ENCODE measurements at places on chromosomes 3 and 15.

DNA sequence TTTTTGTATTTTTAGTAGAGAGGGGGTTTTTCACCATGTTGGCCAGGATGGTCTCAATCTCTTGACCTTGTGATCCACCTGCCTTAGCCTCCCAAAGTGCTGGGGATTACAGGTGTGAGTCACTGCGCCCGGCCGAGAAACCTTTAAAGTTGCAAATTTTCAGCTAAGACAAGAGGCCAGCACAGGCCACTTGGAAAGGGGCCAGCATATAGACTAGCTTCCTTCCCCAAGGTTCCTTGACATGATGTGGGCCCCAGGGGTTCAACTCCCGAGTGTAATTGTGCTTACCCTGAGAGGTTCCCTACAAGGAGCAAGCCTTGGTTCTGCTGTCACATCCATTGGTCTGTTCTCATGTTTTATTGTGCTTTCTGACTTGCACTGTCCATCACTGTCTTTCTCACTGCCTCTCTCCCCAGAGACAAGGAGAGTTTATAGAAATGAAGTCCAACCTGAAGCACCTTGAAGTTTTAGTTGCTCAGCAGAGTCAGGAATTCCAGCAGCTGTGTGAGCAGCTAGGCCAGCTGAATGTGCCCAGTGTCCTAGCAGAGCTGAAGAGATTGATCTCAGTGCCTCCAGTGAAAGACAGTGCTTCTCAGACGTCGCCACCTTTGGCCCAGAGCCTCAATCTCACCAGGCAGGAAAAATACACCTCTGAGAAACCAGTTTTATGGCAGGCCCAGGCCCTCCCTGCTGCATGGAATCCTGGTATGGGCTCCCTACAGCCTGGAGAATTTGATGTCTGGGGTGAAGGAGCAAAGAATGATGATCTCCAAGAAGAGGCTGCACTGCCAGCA is 21.1 kb downstream of the C3orf62 start:
- DNase-seq, result no peak

GRCh38 chr3:100033903-100034471 is 80.3 kb downstream of the FILIP1L start:
- DNase-seq, result no peak

GRCh38 chr15:89848970-89849292 is 34.3 kb upstream of the ANPEP start:
- DNase-seq, result no peak

DNA sequence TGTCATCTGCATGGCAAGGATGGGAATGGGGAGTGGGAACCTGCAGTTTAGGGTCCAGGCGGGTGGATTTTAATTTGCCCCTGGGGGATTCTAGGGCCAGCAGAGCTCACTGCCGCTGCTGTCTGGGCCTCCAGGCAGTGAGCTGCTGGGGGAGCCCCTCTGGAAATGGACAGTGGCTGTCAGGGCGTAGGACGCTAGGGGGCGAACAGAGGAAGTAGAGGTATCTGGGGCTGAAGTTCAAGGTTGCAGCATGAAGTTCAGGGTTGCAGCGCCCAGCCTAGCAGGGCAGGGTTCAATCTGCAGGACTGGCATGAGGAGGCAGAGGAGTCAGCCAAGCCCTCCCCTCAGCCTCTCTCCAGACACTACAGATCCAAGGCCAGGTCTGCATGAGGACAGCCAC is 49.5 kb downstream of the APBA2 start:
- no peak for DNase-seq

- no peak for DNase-seq
These were observed 57.2 kb downstream of the EFCAB12 start for GRCh38 chr3:129371041-129371826.

DNA sequence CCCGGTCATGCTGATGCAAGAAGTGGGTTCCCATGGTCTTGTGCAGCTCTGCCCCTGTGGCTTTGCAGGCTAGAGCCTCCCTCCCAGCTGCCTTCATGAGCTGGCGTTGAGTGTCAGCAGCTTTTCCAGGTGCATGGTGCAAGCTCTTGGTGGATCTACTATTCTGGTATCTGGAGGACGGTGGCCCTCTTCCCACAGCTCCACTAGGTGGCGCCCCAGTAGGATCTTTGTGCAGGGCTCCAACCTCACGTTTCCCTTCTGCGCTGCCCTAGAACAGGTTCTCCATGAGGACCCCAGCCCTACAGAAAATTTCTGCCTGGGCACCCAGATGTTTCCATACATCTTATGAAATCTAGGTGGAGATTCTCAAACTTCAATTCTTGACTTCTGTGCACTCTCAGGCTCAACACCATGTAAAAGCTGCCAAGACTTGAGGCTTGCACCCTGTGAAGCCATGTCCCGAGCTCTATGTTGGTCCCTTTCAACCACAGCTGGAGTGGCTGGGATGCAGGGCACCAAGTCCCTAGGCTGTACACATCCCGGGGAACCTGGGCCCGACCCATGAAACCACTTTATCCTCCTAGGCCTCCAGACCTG is 238.4 kb upstream of the MDFIC2 start:
- no peak for DNase-seq

DNA sequence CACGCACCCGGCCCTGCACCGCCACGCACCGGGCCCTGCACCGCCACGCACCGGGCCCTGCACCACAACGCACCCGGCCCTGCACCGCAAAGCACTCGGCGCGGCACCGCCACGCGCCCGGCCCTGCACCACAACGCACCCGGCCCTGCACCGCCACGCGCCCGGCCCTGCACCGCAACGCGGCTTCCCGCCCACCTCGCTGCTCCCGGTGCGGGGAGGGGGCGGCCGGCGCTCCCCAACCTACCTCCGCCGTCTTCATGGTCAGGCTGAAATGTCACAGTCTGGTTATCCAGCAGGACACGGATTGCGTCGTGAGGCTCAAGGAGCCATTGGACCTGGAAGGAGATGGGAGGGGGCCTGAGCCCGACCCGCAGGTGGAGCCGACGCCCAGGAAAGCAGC is 41.8 kb downstream of the MUC20 start:
- DNase-seq, result no peak

- DNase-seq, result no peak
These were observed 24.0 kb upstream of the HGD start for GRCh38 chr3:120705884-120706582.

GRCh38 chr3:184741259-184741556 is 29.3 kb upstream of the MAGEF1 start:
- DNase-seq, result no peak

GRCh38 chr3:16468002-16468335 is 45.5 kb downstream of the RFTN1 start:
- DNase-seq, result no peak

GRCh38 chr15:54014067-54014655 is 35.9 kb downstream of the UNC13C start:
- no peak for DNase-seq

DNA sequence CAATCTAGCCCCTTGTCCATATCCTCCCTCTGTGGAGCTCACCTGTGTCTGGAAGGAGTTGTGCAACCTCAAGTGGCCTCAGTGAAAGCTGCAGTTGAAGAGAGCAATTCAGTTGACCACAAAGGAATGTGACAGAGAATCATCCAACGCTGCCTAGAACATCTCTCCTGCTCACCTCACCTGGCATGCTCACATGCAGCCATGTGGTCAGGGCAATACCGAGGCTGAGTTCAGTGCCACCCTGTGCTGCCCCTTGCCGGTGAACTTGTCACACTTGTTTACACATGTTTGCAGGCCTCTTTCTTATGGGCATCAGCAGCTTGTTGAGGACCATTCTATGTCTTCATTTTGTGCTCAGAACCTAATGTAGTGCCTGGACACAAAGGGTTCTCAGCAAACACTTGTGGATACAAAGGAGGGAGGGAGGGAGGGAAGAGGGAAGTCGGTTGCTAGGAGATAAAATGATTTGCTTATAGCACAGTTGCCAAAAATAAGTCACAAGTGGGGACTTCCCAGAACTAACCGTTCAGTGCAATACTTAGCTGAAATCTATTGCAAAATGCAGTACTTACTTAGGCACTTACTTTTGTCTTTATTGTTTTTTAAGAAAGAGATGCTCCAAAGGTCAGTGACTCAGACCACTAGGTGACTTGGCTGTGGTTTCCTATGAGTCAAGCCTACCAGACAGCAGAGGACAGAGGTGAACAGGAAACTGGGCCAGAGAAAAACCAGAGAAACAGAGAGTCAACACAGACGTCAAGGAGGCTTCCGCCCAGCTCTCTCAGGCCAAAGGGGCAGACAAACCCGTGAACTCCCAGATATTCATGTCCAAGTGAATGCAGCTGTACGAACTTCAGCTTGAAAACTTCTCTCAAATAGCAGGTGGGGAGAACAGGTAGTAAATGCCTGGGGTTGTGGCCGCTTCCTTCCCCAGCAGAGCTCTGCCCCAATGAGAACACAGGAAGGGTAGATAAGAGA is 227.8 kb upstream of the CTNNB1 start:
- peak; percentile 0 for DNase-seq

- DNase-seq, result no peak
These were observed 687.2 kb downstream of the TBL1XR1 start for GRCh38 chr3:176510097-176510496.

DNA sequence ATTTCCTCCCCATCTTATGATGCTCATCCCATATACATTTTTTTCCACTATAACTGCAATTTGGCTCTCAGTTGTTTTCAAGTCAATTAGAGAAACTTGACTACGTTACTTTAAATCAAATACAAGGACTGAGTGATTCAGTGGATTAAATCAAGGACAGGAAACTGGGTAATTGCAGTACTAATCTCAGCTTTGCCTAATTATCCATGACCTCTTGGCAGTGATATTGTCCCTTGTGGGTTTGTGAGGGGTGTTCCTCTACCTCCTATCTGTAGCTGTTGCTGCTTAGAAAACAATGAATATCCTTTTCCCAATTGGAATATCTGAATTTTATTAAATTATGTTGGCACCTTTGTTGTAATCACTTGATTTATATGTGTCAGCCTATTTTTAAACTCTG is 79.4 kb downstream of the ZPLD1 start:
- no peak for DNase-seq

GRCh38 chr3:160616311-160616710 is 50.9 kb upstream of the KPNA4 start:
- no peak for DNase-seq

GRCh38 chr3:197709135-197709534 is 27.6 kb downstream of the RUBCN start:
- DNase-seq, result no peak

GRCh38 chr3:14925729-14926591 is 21.4 kb upstream of the NR2C2 start:
- peak; percentile 5 for DNase-seq

GRCh38 chr15:36645106-36645505 is 65.7 kb downstream of the CDIN1 start:
- no peak for DNase-seq

DNA sequence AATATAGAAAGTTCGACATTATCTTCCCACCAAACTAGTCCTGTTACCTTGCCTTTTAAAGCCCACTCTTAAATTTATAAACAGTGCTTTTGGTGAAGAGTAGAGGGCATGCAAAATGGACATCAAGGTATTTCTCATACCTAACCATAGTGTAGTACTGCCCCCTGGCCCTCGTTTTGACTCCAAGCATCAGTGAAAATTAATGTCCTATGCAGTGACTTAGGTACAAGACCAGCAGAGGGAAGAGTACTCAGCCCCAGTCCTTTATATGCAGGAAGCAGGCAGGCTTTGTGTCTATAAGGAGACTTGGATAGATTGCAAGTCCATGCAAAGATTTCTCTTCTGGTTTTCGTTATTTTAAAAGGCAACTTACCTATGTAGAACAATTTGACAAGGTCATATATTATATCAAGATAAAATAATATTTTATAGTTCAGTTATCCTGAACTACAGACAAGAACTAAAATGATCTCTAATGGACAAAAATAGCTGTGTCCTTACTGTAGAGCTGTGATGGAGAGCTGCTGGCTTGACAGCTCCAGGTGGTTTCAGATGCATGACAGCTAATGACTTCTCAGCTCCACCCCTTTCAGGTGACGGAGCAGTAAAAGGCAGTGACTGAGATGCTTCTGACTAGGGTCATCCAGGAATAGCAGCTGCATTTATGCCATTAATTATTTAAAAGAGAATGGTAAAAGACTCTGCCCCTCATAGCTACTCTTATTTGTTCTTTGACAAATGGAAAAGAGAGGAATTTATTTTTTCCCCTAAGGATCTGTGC is 646.1 kb downstream of the SQOR start:
- peak; percentile 12 for DNase-seq

GRCh38 chr15:61216519-61216918 is 12.6 kb downstream of the RORA start:
- DNase-seq, result no peak

DNA sequence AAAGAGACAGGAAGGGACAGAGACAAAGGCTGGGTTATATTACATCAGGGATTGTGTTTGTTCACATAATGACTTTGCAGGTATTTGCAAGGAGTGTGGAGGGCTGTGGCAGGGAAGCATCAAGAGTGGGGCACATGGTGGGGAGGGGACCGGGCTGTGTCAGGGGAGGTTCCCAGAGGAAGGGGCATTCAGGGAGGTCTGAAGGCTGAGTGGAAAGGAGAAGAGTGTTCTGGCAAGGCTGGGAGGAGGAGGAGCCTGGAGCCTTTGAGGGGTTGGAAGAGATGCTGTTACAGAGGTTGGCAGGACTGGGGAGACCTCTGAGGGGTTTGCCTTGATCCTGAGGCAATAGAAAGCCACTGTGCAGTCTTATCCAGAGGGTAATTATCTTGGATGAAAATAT is 49.4 kb downstream of the EXOG start:
- DNase-seq, result no peak

GRCh38 chr3:38835939-38836338 is 19.9 kb upstream of the SCN10A start:
- DNase-seq, result no peak

DNA sequence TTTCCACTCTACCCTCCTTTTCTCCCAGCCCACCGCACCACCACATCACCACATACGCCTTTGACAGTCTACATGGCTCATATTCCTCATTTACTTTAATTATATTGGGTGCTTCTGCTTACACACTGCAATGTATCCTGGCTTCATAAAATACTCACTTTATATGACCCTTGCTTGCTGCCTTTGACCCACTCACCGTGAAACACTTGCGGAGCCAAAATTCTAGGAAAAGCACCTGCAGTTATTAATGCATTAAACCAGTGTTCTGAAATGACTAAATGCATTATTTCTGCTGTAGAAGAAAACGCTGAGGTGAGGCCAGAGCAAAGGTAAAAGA is 217.5 kb upstream of the ICE2 start:
- no peak for DNase-seq

DNA sequence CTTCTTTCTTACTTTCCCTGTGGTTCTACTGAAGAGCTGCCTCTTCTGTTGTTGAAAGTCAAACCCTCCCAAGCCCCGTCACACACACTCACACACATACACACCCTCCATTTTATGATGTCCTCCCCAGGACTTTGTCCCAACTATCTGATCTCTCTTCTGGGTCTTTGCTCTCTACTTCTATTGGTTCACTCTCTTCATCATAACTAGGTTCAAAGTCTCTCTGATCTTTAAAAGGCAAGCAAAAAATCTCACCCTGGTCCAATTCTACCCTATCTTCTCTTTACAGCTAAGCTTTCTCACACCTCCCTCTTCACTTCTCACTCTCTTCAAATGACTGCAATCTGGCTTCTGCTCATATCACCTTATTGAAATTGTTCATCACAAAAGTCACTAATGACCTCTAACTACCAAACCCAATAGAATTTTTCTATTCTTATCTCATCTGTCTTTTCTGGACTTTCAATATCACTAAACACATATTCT is 34.8 kb downstream of the LRRFIP2 start:
- no peak for DNase-seq

GRCh38 chr3:143450632-143451031 is 331.1 kb downstream of the CHST2 start:
- no peak for DNase-seq
